Epithelial cell of umbilical artery (primary cell): ENCODE measurements at places on chromosomes 5 and 9. TPM values are rescaled to one million over a fixed set of nuclear protein-coding genes. Genes with fewer than 3 reads are reported as not detected.

ABHD17B gene
- 27.7 and 33.5 TPM in 2 replicates for total RNA-seq

PSMB7 gene
- 270 and 291 TPM in 2 replicates for total RNA-seq

PCDHA1 gene
- total RNA-seq: 0.32 TPM in 1 of 2 replicates, not detected in the other

CDKN2AIPNL gene
- 44.2 and 51.4 TPM in 2 replicates for total RNA-seq

ALDOB gene
- total RNA-seq: not detected in 2 replicates

CAMSAP1 gene
- total RNA-seq: 14.9 and 23.1 TPM in 2 replicates
